ENCODE measurements at places on chromosomes 4 and X. TPM values are rescaled to one million over a fixed set of nuclear protein-coding genes. Genes with fewer than 3 reads are reported as not detected.

RRH gene
- total RNA-seq, result not detected

FGD1 gene
- total RNA-seq, result 12.2 TPM

PAK3 gene
- total RNA-seq, result 0.95 TPM

SUPT20HL2 gene
- not detected for total RNA-seq

VCX2 gene
- total RNA-seq, result not detected

TCEAL7 gene
- 7.6 TPM for total RNA-seq

CRMP1 gene
- total RNA-seq, result not detected

USP17L5 gene
- total RNA-seq, result not detected

DMRTC1 gene
- not detected for total RNA-seq

DCAF8L2 gene
- not detected for total RNA-seq

F8A1 gene
- total RNA-seq, result 2.4 TPM

CYBB gene
- total RNA-seq, result not detected

GUCY1A1 gene
- total RNA-seq, result 0.42 TPM

MAOB gene
- not detected for total RNA-seq

CENPVL2 gene
- not detected for total RNA-seq

DCAF12L2 gene
- total RNA-seq, result not detected

RBM46 gene
- total RNA-seq, result 0.27 TPM

KIF4A gene
- total RNA-seq, result 5.2 TPM

ALAS2 gene
- total RNA-seq, result not detected

NAA10 gene
- 138 TPM for total RNA-seq

RFC1 gene
- 27.2 TPM for total RNA-seq

RTL5 gene
- total RNA-seq, result not detected

ARMCX5 gene
- total RNA-seq, result 7.3 TPM

ADH5 gene
- total RNA-seq, result 153 TPM

TMPRSS11D gene
- total RNA-seq, result not detected

TRPC5OS gene
- not detected for total RNA-seq

PDLIM3 gene
- 1.1 TPM for total RNA-seq

GABRE gene
- 9.4 TPM for total RNA-seq

HHIP gene
- not detected for total RNA-seq

ART3 gene
- 0.31 TPM for total RNA-seq
